ENCODE measurements at places on chromosomes 2 and 18. TPM values are rescaled to one million over a fixed set of nuclear protein-coding genes. Genes with fewer than 3 reads are reported as not detected.

GRCh38 chr2:171149986-171150693, 10.6 kb downstream of the TLK1 start:
- H3K27me3 ChIP-seq, result no peaks in the 10 kb centered on the region
- H3K4me3 ChIP-seq, result no peak overlapping the region

DNA sequence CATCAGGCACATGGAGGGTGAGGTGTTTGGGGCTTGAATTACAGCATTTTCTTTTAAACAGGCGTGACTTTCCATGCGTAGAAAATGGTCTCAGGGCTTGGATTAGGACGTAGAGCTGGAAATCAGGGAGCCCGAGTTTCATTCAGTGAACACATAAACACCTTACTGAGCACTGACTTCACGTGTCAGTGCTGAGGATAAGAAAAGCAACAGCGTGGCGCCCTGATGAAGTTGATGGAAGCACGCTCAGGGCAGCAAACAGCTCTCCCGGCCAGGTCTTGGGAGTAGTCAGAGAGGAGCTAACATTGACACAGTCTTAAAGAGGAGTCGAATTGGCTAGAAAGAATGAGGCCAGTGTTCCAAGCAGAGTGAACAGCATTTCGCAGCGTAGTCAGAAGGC, 110.7 kb downstream of the LYPD1 start:
- no peaks in the 10 kb centered on the region for H3K36me3 ChIP-seq
- no peak for DNase-seq

DNA sequence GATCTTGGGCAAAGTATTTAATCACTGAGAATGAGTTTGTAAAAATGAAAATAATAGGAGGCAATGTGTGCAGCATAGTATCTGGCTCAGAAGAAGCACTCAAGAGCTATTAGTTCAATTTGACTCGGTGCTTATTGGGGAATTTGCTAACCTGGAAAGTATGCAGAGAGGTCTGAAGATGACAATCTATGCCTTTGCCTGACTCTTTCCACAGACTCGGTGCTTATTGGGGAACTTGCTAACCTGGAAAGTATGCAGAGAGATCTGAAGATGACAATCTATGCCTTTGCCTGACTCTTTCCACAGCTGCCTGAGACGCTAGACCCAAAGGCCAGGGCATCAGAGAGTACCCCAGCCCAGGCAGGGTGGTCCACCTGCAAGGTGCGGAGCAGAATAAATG, 12.2 kb upstream of the SH3BP4 start:
- H3K27ac ChIP-seq, result no peak overlapping the region
- no peak for DNase-seq
- H3K4me1 ChIP-seq, result no peaks in the 10 kb centered on the region
- no peaks in the 10 kb centered on the region for H3K36me3 ChIP-seq

Gene DIPK1C
- not detected for total RNA-seq

Gene MOCOS
- 8.6 TPM for total RNA-seq

Gene FEV
- total RNA-seq, result 2.1 TPM

Gene REEP1
- total RNA-seq, result 1.8 TPM
